COR-L47 (cell line): ENCODE measurements at places on chromosomes 7 and 10.

GRCh38 chr10:95437669-95438068, 123.5 kb downstream of the SORBS1 start:
- no peak for DNase-seq

- no peak for DNase-seq
Observed at GRCh38 chr10:1608408-1608807, 128.9 kb downstream of the ADARB2 start.

GRCh38 chr7:5532536-5533335, 109.1 kb upstream of the TNRC18 start:
- no peak for DNase-seq

DNA sequence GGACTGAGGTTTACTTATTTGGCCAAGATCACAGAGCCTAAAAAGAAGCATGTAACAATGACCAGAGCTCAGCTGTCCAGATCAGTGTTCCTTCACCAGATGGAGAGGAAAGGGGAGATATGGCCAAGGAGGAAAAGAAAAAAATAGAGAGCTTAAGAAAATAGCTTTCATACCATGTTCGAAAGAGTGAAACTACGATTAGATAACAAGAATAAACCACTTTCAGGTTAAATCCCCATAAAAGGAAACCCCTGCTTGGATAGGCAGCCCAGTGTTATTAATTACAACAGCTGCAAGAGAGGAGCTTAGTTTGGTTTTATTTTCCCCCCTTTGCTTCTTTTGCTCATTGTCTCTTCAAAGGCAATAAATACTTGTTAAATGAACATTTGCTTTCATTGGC, 160.8 kb downstream of the ZNF438 start:
- DNase-seq, result no peak

DNA sequence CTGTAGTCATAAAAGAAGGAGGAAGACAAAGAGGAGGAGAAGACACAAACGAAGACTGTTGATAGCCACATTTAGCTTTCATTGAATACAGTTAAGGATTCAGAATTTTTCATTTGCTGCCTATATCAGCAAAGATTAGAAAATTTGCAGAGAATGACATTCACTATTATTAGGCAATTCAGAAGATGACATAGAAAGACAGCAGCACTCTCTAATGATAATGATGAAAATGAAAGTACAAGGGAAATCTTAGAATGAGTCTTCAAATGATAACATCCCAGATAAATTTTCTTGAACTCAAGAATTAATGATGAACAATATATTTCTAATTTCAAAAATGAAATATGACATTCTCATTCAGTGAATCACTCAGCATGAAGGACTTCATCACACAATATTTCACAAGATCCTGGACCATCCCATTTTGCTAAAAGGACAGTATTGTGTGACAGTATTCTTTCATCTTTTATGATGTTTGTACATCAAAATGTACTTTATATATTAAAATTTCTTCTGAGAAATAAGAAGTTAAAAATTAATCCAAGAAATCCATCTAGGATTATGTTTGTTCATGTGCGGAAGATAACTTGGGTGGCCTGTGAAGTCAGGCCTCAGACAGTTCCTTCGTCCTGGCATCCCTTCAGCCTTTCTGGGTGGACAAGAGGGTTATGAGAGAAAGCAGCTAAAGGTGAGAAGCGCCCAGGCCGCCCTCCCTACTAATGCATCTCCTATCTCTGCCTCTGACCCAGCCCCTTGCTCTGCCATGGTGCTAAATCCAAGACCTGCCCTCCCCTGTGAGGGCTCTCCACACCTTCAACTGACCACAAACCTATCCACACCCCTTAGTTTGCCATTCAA, 47.4 kb upstream of the CAMK2B start:
- DNase-seq, result no peak

GRCh38 chr10:12181065-12181775, 14.5 kb downstream of the NUDT5 start:
- DNase-seq, result no peak

GRCh38 chr10:103659674-103660363, 166.3 kb downstream of the NEURL1 start:
- DNase-seq, result peak; percentile 28
